Endothelial cell of umbilical vein (primary cell): ENCODE measurements at places on chromosomes 11 and 22. TPM values are rescaled to one million over a fixed set of nuclear protein-coding genes. Genes with fewer than 3 reads are reported as not detected.

Gene PAX6
- polyA plus RNA-seq = not detected in 2 replicates

- DNase-seq = no peak
These were observed 337.8 kb downstream of the MIAT start for GRCh38 chr22:26995235-26995634.

DNA sequence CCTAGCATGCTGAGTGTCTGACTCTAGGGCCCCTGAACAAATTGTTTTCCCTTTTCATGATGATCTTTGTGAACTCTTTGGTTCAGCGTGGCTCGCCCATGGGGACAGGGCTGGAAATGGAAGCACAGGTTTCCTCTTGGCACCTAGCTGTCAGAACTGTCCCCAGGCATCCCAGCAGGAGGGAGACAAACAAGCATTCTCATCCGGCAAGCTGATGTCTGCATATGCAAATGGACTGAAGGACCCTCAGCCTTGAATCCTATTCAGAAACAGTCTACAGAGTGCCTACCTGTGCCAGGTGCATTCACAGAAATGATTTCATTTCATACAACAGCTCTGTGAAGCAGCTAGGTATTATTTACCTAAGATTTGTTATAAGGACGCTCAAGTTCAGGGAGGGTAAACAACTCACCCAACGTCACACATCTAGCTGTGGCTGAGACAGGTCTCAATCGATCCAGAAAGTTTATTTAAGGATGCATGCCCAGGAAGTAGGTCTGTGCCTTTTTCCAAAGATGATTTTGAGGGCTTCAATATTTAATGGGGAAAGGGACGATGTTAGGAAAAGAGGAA lies 176.4 kb downstream of the KIRREL3 start:
- DNase-seq = no peak

DNA sequence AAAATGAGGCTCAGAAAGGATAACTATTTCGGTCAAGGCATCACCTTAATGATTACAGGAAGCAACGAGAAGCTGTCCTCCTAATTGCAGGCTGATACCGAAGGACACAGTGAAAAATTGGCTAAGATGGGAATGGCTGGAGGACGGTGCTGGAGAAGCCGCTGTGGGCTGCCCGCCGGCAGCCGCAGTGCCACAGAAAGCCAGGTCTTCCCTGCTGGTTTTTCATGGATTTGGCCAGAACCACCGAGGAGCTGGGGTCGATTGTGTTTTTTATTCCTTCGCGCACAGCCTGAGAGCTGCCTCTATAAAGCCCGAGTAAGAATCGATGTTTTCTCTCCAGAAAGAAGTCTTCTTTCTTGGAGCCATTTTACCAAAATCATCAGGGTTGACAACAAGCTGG lies 1484.2 kb downstream of the BRD1 start:
- no peak for DNase-seq
